Urinary bladder (tissue), 4 donors: ENCODE measurements at places on chromosomes 11 and 22. TPM values are rescaled to one million over a fixed set of nuclear protein-coding genes. Genes with fewer than 3 reads are reported as not detected.

DNA sequence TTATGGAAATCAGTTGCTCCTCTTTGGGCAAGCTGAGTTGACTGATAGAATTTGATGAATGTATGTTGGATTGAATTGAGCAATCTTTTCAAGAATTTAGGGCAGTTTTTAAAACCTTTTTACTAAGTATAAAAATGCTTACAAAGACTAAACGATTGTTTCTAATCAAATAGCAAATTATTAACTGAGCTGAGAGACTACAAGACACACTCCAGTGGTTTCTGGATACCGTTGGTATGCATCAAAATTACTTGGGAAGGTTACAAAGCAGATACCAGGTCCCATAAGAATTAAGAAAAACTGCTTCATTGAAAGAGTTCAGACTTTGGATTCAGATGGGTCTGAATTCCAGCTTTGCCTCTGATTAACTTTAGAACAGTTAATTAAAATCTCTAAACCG, 721.4 kb downstream of the FAM181B start:
- DNase-seq = no peak

DNA sequence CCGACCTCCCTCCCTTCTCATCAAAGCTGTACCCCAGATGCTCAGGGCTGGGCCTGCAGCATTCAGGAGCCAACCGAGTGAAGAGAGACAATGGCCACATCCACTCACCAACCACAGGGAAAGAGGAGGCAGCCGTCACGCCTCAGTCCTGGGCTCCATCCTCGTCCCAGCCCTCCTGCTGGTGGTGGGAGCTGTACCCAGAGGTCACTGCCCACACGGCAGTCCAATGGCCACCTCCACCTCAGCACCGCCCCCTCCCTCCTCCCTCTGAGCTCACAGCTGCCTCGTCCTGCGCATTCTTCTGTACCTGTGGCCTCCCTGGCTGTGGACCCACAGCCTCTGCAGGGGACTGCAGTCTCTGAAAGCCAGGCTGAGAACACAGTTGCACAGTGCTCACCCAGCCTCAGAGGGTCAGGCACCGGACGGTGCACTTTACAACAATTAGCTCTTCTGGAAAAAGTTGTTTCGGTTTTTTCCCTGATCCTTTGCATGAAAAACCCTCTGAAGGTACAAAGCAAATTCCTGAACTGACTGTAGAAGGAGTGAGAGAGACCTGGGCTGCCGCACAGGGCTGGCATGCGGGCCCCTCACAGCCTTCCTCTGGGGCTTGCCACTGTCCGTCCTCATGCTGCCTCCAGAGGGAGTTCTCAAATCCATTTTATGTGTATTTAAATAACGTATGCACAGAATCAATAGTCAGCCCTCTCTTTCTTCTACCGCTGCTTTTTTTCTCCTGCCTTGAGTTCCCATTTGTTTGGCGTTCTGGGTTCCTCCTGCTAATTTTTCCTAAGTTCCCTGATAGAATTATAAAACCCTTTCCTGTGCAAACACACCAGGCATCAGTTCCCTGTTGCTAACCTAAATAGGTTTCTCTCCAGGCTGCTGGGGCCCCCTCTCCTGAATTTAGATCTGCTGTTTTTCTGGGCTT, 52.7 kb downstream of the PHF21B start:
- no peak for DNase-seq

- no peak for DNase-seq
Observed at GRCh38 chr11:13038366-13038765, 29.2 kb downstream of the RASSF10 start.

DNA sequence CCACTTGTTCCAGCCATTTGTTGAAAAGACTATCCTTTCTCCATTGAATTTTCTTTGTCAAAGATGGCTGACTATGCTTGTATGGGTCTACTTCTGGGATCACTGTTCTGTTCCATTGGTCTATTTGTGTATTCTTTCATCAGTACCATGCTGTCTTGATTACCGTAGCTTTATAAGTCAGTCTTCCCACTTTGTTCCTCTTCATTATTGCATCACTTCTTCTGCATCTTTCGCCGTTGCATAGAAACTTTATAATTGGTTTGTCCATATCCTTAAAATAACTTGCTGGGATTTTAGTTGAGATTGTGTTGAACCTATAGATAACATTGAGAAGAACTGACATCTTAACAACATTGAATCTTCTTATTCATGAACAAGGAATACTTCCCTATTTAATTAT, 598.8 kb downstream of the TBC1D22A start:
- DNase-seq = no peak

GRCh38 chr11:720017-720641, 14.1 kb downstream of the EPS8L2 start:
- DNase-seq = no peak

Gene ART1
- polyA plus RNA-seq = not detected

Gene OR5J2
- polyA plus RNA-seq = not detected
